ENCODE measurements at places on chromosomes 7 and 10.
A peak's percentile ranks its signal among the peaks of the same experiment; 100 is the strongest.

DNA sequence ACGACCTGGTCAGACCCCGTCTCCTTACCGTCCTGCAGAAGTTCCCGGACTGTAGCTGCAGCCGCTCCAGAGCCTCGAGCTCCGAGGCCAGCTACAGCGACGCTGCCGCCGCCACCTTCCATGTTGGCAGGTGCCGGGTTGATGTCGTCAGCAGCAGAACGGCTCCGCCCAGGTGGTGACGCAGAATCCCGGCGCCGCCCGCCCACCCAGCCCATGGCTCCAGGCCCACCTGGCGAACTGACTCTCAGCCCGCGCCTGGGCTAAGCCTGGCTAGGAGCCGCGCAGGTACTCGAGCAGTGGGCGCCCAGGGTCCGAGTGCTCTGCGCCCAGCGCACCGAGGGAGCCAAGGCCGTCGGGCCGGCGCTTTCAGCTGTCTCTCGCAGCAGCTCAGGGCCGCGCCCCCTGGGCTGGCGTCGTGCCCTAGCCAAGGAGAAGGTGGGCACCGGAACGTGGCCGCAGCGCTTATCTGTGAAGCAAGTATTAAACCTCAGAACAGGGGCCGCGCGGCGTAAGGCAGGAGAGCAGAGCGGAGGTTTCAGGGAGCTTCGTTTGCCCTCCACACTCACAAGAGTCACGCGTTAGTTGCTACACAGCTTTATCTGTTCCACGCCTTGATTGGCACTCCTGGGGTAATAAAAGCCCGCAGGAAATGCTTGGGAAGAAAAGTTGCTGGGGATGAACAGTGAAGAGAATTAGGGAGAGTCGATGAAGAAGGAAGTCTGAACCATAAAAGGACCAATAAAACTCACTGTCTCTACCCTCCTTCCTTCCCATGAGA, at the start of the genes COG5 and DUS4L:
Gene COG5, minus strand, starts transcription at position 146 of the 778 bp plus-strand sequence. Its CDS starts 24 bp downstream, at position 122.
Gene DUS4L, plus strand, starts transcription at position 197 of the 778 bp plus-strand sequence. CDS start 3,100 bp downstream, outside the sequence.
- DNase-seq: peak; percentile 92

- DNase-seq: no peak
Measured at GRCh38 chr7:65449505-65449852, 75.8 kb downstream of the ZNF92 start.

DNA sequence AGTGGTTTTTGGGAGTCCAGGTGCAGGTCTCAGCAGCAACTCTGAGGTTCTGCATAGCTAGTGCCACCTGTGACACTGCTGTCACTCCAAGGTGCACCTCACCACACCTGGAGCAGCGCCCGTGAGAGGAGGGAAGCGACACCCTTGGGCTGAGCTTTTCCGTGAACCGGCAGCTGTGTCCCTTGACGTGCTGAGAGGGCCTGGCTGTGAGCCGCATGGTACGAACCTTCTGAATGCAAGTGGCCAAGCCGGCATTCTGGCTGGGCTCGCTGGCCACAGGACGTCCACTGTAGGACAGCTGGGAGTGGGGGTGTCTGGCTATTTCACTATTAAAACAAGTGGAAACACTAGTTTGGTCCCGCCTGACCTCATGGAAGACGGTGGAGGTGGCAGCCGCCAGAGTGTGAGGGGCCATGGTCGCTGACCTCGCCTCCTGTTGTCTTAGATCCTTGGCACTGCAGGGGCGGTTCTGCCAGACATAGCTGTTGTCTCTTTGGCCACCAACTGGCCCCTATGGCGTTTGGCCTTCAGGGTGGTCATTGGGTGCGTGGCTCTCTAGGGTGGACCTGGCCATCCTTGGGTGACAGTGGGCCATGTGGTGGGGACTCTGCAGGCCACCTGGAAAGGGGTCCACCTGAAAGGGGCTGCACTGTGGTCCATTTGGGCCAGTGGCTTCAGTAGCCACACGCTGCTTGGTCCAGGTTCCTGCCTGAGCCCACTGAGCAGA, 12.9 kb downstream of the INPP5A start:
- peak; percentile 29 for DNase-seq

GRCh38 chr7:143374561-143374960, 6.6 kb upstream of the ZYX start:
- no peak for DNase-seq

DNA sequence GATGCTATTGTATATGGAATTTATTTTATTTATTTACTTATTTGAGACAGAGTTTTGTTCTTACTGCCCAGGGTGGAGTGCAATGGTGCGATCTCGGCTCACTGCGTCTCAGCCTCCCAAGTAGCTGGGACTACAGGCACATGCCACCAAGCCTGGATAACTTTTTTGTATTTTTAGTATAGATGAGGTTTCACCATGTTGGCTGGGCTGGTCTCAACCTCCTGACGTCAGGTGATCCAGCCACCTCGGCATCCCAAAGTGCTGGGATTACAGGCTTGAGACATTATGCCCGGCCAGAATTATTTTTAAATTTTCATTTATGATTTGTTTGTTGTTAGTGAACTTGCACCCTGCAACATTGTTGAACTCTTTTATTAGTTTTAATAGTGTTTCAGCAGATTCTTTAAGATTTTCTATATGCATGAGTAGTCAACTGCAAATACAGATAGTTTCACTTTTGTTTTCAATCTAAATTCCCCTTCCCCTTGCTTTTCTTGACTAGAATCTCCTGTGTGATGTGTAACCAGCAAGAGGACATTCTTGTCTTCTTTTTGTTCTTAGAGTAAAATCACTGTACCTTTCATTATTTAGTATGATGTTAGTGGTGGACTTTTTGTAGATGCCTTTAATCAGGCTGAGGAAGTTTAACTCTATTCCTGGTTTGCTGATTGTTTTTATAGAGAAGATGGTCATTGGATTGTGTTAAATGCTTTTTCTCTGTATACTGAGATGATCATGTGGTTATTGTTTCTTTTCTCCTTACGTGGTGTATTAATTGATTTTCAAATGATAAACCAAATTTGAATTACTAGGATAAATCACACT, 27.8 kb downstream of the ZNF33A start:
- peak; percentile 64 for DNase-seq

DNA sequence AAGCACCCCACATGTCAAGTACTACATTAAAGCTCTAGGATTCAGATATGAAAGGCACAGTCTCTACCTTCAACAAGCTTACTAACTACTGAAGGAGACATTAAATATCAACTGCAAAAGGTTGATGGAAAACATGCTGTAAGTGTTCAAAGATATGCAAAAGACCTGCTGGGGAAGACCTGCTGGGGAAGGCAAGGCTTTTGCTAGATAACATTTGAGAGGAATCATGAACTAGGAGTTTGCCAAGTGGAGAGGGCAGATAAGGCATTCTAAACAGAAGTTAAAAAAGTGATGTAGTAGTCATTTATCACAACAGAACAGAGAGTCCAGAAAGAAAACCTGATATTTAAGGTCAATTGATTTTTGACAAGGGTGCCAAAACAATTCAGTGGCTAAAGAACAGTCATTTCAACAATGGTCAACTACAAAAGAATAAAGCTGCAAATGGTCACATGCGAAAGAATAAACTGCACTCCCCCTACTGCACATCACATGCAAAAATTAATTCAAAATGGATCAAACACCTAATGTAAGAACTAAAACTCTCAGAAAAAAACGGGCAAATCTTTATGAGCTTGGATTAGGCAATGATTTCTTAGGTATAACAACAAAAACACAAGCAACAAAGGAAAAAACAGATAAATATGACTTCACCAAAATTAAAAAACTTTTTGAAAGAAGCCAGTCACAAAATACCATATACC, 23.0 kb upstream of the MSS51 start:
- no peak for DNase-seq

- DNase-seq: no peak
Measured at GRCh38 chr7:38316733-38317360, 43.4 kb upstream of the TARP start.

- no peak for DNase-seq
Measured at GRCh38 chr7:27739301-27739908, 557 bp upstream of the TAX1BP1 start.

DNA sequence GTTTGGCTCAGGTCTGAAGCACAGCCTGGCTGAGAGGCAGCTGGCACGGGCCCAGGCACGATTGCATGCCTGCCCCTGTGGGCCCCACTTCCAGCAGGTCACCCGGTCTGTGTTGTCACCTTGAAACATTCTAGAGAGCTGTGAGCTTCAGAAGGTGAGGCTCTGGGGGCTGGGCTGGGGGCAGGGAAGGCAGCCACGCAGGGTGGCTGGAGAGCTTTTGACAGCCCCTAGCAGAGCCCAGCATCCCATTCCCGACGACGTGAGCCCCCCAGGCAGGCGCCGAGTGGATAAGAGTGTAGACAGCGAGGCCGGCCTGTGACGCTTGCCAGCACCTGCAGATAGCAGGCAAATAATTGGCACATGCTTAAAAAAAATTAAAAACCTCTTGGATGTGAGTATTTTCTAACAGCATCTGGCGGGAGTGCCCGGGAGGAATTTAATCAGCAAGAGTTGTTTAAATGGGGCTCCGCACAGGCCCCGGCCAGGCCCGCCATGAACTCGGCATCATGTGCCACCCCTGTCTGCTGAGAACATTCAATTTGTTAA, 212.0 kb upstream of the TBX20 start:
- no peak for DNase-seq

GRCh38 chr10:14958872-14959220, 342 bp upstream of the MEIG1 start:
- no peak for DNase-seq

DNA sequence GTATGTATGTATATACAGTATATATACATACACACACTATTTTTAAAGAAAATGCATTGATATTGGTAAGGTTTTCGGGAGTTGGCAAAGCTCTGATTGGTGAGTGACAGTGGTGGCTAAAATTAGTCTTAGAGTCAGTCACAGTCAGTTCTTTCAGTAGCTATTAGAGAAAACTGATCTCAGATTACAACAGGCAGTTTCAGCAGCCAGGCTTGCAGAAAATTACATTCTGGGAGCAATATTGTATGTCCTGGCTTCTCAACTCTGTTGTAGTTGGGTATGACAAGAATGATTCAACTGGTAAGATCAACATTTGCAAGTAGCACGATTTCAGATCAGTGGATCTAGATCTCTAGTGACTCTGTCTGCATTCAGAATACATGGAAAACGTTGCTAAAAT, 897.9 kb upstream of the AUTS2 start:
- no peak for DNase-seq

DNA sequence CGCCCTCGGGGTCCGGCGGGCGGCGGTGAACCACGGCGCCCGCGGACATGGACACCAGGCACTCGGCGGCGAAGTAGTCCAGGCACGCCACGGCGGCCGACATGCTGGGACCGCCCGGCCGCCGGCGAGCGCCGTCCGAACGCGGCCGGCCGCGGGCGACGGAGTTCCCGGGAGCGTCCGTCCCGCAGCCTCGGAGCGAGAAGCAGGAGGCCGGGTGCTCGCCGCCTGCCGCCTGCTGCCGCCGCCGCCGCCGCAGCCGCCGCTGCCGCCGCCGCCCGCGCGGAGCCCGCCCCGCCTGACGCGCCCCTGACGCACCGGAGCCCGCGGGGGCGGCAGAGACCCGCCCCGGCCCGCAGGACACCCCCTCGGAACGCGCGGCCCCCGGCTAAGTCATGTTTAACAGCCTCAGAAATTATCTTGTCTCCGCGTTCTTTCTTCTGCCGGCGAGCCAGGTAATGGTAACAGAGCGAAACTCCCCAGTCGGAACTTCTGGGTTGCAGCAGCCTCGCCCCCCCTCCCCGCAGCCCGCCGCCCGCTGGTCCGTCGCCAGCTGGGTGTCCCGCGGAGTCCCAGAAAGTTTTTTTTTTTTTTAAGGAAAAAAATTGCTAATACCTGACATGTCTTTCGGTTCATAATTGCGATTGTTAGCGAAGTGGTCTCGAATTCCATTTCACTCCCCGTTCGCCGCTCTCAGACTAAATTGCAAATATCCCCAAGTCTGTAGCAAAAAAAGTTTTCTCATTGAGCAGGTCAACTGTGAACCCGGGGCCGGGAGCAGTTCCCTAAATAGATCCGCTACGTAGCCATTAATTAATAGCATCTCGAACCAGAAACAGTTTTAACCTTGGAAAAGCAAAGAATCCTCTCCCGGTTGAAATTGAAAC, at the start of gene KLF14:
Gene KLF14, minus strand, starts transcription at position 277 of the 884 bp plus-strand sequence. Its CDS starts 174 bp downstream, at position 103.
- DNase-seq: peak; percentile 77

- DNase-seq: no peak
Measured at GRCh38 chr7:141483044-141483443, 68.2 kb upstream of the AGK start.

GRCh38 chr7:29063236-29063635, 83.1 kb downstream of the CPVL start:
- no peak for DNase-seq

- DNase-seq: no peak
Measured at GRCh38 chr10:58554316-58554715, 41.6 kb downstream of the BICC1 start.

- DNase-seq: no peak
Measured at GRCh38 chr7:114630201-114630990, 215.8 kb downstream of the FOXP2 start.

DNA sequence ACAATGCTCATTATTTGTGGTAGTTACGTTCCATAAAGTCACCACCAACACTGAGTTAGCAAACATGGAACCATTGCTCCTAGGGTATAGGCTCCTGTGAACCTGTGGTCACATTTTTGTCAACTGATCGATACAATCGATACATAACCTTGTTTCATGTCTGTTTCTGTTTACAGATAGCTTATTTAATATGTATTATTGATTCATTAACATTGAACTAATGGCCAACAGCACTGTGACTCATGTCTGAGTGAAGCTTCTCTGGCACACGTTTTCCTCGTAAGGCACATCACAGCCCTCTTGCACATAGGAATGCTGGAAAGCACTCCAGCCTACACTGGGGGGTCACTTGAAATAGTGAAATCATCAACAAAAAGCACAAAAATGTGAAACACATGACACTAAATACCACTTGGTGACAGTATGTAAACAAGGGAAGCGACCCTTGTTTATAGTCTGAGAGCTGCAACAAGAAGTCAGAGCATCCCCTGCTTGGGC, 27.0 kb downstream of the GHRHR start:
- no peak for DNase-seq

DNA sequence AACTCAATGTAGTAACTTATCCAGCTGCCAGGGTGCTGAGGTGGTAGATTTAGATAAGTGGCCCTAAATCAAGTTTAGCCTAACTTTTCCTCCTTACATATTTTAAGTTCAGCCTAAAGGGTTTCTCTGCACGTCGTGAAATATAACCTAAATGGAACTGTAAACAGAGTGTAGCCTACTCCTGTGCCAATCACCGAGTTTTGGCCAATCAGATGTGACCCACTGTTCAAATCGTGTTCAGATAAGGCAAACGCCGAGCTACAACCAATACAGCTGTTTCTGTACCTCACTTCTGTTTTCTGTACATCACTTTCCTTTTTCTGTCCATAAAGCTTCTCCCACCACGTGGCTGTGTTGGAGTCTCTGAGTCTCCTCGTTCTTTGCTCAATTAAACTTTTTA, 904.2 kb upstream of the POT1 start:
- DNase-seq: no peak

DNA sequence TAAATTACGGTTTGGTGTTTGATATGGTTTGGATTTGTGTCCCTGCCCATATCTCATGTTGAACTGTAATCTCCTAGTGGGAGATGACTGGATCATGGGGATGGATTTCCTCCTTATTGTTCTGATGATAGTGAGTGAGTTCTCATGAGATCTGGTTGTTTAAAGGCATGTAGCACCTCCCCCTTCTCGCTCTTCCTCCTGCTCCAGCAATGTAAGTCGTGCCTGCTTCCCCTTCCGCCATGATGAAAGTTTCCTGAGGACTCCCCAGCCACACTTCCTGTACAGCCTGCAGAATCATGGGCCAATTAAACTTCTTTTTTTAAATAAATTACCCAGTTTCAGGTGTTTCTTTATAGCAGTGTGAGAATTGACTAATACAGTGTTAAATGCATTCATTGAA, 116.6 kb downstream of the DOCK4 start:
- no peak for DNase-seq

Measured in B cell (primary cell).